Sciatic nerve (tissue), 2 donors: ENCODE measurements at places on chromosomes 5 and 9. TPM values are rescaled to one million over a fixed set of nuclear protein-coding genes. Genes with fewer than 3 reads are reported as not detected.

GRCh38 chr9:106874031-106874430 is 11.1 kb downstream of the ZNF462 start:
- DNase-seq, result no peak

DNA sequence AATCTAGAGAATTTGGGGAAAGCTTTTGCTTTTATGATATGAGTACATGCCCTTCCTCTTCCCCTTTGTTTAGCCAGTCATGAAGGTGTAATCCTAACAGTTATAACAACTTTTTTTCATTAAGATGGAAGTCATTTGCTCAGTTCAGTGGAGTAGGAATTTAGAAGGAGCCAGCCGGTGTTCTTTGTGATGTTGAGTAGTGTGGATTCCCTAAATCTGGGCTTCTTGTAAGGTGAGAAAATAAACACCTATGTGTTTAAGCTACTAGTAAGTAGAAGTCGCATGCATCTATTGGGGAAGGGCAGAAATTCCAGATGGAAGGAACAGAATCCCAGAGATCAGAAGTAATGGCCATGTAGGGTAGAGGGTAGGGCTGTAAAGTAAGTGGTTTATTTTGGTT is 13.6 kb upstream of the CNTLN start:
- DNase-seq, result no peak

DNA sequence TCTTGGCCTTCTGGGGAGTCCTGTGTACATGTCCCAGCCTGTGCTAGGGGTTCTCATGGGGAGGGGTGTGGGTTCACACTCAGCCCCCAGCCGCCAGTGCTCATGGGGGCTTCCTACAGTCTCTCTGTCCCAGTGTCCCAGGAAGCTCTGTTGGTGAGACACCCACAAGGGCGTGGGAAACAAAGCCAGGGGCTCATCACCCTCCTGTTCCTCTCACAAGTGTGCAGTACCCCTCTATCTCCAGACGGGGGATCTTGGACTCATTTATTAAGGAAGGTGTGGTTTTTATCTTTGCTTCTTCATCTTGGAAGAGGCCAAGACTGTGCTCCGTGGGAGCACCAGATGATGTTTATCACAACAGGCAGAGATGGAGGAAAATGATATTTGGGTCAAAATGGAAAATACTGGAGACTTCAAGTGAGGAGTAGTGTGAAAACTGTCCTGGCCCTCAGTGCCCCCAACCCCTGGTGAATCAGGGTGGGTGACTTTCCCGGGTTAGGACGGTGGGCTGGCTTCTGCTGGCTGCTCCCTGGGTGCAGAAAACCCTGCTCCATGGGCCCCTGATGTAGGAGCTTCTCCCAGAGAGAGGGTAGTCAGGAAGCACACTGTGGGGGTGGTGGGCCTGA is 15.2 kb downstream of the TMEM171 start:
- no peak for DNase-seq

DNA sequence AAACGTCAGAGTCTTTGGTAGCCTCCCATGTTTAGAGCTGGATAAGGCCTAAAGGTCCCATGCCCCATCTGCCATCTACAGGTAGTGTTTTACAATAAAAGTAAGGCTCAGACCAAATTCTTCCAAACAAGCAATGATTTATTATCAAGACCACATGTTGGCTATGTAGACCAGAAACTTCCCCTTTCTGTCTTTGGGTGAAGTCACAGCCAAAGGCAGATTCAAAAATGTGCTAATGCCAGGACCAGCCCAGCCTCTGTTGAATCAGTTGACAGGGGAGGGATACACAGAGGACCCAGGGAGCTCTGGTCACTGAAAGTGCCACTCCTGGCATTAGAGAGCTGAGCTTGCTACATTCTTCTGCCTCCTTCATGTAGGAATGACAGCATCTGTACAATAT is 360.8 kb downstream of the NTRK2 start:
- DNase-seq, result no peak

GRCh38 chr9:128633057-128633456 is 23.6 kb downstream of the DYNC2I2 start:
- no peak for DNase-seq

DNA sequence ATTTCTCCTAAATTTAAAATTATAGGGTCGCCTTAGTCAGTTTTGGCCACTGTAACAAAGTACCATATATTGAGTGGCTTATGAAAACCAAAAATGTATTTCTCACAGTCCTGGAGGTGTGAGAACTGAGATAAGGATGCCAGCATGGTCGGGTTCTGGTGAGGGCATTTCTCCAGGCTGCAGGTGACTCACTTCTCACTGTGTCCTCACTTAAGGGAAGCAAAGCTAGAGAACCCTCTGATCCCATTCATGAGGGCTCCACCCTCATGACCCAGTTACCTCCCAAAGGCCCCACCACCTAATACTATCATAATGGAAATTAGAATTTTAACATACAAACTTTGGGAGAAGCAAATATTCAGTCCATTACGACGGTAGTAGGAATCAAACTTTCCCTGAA is 75.1 kb upstream of the FBN2 start:
- DNase-seq, result no peak

DNA sequence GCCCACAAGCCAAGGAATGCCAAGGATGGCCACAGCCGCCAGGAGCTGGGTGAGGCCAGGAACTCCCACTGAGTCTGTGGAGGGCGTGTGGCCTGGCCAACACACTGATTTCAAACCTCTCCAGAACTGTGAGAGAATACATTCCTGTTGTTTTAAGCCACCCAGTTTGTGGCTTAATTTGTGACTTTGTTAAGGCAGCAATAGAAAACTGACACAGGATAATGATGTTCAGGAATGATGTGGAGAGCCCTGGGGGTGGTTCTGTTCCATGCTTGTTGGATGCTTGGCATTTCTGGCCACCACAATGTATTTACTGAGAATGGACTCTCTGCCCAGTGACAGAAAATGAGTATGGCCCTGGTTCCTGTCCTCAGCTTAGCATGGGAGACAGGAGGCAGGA is 82.8 kb downstream of the DAP start:
- no peak for DNase-seq

DNA sequence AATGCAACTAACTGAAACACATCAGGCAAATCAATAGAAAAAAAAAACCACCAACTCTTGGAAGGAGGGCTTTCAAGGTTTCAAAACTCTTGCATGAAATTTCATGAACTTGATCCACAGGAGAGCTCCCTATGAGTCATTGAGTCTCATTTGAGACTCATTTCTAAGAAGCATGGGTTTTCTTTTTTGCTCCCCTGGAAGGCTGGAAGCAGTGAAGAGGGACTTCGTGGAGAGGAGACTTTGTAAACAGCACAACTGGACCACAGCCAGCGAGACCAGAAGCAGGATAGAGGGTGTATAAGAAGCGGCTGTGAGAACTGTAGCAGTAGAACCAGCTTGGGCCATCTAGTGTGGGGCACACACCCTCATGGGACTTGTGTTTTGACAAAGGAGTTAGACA is 41.2 kb upstream of the RAPGEF1 start:
- no peak for DNase-seq

DNA sequence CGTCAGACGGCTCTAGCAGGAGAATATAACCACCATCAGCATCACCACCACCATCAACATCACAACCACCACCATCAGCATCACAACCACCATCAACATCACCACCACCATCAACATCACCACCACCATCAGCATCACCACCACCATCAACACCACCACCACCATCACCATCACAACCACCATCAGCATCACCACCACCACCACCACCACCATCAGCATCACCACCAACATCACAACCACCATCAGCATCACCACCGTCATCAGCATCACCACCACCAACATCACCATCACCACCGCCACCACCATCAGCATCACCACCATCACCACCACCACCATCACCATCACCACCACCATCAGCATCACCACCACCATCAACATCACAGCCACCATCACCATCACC is 210.7 kb downstream of the C9orf50 start:
- DNase-seq, result no peak

DNA sequence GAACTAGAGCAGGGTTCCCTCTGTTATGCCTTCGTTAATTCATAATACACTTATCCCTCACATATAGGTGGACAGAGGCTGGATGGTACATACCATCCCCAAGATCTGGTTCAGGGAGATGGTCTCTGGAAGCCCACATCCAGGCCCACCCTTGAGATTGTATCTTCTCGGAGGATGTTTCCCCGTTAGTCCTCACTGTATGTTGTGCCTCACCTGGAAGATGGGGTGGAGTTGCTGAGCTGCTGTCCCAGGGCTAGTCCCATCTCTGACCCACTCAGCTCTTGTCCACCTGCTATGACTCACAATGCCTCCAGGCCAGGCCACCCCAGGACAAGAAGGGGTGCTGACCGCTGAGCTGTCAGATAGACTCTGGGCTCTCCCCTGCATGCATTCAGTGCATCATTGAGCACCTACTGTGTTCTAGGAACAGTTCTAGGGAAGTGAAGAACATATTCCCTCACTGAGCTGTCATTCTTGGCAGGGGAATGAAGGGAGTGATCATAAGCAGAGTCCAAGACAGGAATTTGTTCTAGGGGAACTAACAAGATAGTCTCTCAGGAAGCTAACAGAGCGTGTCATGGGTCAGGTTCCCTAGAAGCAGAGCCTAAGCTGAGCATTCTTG is at the start of gene CBY3:
CBY3 (minus strand) TSS at position 255 of the 622 bp plus-strand sequence; CDS start at position 139, 116 bp downstream.
- DNase-seq, result no peak

DNA sequence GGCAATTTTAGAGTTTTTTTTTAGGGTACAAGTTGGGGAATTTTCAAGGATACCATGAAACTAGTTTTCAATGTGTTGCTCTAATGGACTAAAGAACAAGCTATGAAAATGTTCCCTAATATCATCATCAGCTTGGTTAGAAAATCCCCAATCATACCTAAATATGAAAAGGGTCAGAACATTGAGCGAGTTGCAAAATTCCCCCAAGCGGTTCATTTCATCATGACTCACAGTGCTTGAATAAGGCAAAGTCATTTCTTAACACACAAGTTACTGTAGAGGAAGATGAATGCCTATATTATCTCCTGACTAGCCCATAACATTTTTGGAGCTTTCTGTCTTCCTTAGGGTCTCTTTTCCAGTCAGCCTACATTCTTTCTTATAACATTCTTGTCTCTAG is 62.7 kb downstream of the ST8SIA4 start:
- no peak for DNase-seq

DNA sequence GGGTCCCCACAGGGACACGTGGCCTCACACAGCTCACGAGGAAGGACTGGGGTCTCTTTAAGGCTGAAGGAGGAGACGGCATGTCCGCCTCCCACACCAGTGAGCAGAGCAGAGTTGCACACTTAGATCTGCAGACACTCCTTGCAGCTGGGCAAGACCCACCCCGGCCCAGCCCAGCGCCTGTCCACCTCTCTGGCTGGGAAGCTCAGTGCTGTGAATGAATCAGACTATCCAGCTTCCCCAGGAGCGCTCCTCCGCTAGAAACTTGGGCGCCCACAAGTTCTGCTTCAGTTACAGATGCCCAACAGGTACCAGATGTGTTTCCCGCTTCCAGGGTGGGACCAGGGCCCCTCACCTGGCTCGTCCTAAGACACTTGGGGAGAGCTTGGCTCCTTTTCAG is 78.9 kb downstream of the NSUN2 start:
- DNase-seq, result no peak

DNA sequence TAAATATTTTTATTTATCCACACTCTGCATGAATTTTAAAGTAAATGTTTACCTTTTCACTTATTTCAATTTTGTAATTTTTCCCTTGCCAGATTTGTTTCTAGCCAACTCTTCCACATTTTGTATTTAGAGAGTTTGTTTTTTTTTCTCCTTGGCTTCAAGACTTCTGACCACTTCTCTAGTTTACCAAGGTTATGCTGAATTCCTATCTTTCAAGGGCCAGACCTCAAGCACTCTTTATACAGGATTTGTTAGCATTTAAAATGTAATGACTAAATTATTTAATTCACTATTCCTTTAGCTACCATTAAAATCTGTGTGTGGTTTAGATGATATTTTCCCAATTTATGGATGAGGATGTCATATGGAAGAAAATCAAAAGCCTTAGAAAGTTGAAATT is 42.5 kb downstream of the MEF2C start:
- DNase-seq, result no peak

GRCh38 chr5:98110282-98110691 is 663.2 kb upstream of the RGMB start:
- no peak for DNase-seq

- no peak for DNase-seq
Observed at GRCh38 chr9:90523958-90524357, 118.7 kb downstream of the DIRAS2 start.

GRCh38 chr9:89564346-89564878 is 40.4 kb upstream of the GADD45G start:
- no peak for DNase-seq

DNA sequence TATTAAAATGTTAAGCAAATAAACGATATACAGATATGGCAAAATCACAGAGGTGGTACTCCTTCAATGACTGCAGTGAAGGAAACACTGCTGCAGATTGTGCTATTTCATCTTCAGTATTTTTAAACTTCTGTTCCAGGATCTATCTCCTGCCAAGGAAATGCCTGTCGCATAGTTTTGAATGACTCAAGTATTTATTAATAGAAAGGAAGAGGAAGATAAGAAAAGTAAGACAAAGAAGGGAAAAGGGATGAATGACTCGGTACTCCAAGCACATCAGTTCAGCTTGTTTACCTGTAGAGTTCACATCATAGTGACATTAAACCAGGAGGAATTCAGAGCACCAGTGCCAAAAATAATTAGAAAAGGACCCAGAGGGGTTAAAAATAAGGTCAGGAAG is 5.1 kb upstream of the GPX8 start:
- no peak for DNase-seq

- no peak for DNase-seq
Observed at GRCh38 chr9:133536080-133536479, 1.6 kb downstream of the ADAMTSL2 start.

GRCh38 chr5:121218086-121218485 is 633.6 kb upstream of the FTMT start:
- DNase-seq, result no peak

Gene CD74
- 989 TPM for total RNA-seq

Gene LCN12
- 8.6 TPM for total RNA-seq

Gene ZBED3
- 7.6 TPM for total RNA-seq

Gene DROSHA
- 69.8 TPM for total RNA-seq

Gene TMC1
- total RNA-seq, result 0.36 TPM

Gene SLIT3
- 50.6 TPM for total RNA-seq

Gene CCL28
- total RNA-seq, result 10.4 TPM

Gene STXBP1
- total RNA-seq, result 113 TPM

Gene OMD
- 35.7 TPM for total RNA-seq

Gene GMCL2
- not detected for total RNA-seq

Gene FCN2
- total RNA-seq, result not detected

Gene INSL4
- total RNA-seq, result not detected

Gene PITX1
- 3.6 TPM for total RNA-seq

Gene KIAA1191
- 87.8 TPM for total RNA-seq
